Stimulated activated CD4-positive, alpha-beta T cell treated with anti-CD3 and anti-CD28 coated beads, Interleukin-4, amount 100 ng/mL, for 24 hours (primary cell): ENCODE measurements at places on chromosomes 11 and 22.

GRCh38 chr11:73716153-73717056 lies 44.5 kb downstream of the RAB6A start:
- no peak for DNase-seq

DNA sequence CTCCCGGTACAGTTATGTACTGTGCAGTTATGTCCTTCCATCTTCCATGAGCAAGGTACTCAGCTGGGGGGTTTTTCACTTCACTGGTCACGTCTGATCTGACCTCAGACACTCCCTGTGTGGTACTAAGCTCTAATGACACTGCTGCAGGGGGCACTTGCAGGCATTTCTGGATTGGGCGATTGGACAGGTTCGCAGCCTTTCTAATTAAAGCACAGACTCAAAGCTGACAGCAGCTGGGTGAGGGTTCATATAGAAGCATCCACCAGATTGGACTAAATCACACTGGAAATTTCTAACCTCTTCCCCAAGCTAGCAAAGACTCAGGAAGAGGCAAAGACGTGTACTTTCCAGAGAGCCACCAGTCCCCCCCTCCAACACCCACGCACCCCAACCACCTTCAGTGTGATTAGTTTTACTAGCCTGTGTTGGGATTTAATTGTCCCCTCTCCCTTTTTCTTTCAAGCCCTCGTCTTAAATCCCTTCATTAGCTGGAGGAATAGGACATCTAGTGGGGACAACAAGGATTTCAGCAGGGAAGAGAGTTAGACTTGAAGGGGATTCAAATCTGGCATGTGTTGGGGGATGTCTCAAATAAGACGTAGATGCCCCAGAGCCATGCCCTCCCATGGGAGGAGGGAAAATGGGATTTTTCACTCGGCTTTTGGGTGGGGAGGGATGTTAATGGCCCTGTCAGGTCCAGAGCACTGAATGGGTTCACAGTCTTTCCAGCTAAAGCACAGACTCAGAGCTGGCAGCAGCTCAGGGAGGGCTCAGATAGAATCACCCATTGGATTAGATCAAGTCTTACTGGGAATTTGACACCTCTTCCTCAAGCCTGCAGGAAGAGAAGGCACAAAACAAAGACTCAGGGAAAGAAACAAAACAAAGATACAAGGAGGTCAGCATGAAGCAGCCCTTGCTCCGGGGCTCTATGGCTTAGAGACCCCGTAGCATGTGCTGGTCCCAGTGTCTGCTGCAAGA lies 10.9 kb downstream of the INS start:
- DNase-seq, result no peak

DNA sequence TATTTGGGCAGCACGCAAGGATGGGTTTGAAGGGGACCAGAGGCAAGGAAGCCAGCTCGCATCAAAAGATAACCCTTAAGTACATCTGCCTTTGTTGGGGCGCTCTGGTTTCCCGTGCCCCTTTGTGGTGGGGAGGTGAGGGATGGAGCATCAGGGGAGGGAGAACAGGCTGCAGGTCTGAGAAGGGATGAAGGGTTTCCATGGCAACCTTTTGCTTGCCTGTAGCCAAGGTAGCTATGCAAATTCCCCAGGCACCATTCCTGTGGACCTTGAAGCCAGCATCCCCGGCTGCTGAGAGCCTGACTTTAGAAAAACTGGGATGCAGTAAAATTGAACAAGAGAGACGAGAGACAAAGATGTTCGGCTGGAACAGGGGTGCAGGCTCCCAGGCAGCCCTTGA lies 75.7 kb downstream of the SEZ6L start:
- no peak for DNase-seq

- no peak for DNase-seq
Observed at GRCh38 chr11:122494221-122494620, 161.3 kb upstream of the UBASH3B start.

GRCh38 chr22:47965896-47966295 lies 1203.4 kb downstream of the TBC1D22A start:
- no peak for DNase-seq

- DNase-seq, result no peak
Observed at GRCh38 chr11:128941110-128941509, 1.6 kb downstream of the TP53AIP1 start.

DNA sequence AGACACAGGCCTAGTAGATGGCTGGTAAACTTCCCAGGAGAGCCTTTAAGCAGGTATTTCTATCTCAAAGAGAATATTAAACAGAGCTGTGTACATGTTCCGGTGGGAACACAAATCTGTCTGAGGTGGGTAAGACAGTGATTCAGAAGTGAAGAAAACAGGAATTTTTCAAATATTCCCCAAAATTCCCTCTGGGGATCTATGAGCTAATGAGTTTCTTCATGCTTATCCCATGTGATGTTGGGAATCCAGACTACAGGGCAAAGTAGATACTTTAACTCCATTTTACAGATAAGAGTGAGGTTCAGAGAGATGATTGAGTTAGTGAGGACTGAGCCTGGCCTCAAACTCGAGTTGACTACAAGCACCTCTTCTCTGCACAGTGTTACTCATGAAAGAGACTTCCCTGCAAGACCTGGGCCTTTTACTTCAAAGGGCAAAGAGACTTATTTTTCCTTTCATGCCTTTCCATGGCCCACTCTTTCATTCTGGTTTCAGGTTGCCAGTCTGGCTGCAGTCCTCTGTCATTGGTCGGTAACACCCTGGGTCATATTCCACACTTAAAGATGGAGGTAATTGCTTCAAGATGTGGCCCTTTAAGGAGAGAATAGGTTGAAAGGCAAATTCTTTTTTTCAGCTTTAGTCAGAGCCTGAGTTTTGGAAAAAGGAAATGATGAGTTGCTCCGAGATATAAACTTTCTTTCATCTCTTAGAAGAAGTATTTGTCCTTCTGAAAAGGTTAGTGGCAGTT lies 70.1 kb downstream of the CYB5R2 start:
- no peak for DNase-seq

GRCh38 chr11:109363682-109364081 lies 58.3 kb upstream of the C11orf87 start:
- DNase-seq, result no peak

- no peak for DNase-seq
Observed at GRCh38 chr11:24738972-24739371, 242.1 kb downstream of the LUZP2 start.

GRCh38 chr11:8329847-8330361 lies 66.2 kb upstream of the LMO1 start:
- no peak for DNase-seq

DNA sequence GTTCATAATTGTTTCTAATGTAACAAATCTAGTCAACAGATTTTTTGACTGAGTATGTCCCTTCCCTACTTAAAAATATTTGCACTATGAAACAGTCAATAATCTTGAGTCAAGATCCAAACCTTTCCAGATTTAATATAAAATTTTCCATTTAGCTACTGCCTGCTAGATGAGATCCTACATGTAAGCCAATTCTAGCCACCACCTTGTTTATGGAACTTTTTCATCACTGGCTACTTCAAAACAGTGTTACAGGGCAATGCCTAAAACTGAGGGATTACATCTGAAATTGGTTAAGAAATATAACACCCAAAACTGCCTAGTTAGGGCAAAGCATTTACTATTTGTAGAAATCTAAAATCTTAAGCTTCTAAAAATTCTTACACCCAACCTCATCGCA lies 10.5 kb upstream of the FUT4 start:
- DNase-seq, result no peak
